ENCODE measurements at places on chromosomes 12 and 14.

- no peak for DNase-seq
These were observed 354.0 kb upstream of the KITLG start for GRCh38 chr12:88934163-88934747.

GRCh38 chr14:76673261-76673660, 88.0 kb upstream of the VASH1 start:
- no peak for DNase-seq

DNA sequence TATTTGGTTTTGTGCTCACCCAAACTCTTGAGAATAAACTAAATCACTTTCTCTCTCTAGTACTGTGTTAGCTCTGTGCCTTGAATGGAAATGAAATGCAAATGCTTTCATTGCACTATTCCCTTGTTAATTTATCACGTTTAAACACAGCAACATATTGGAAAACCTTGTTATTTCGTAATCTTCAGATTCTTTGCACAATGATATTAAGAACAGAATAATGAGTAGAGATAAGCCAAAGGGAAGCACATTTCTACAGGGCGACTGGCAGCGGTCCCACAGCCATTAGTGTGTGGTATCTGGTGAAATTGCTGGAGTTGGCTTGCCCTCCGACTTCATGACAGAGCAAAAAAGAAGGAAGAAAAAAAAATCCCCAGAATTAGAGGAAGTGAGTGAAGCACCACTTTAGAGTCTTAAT, 166.1 kb upstream of the E2F7 start:
- DNase-seq: no peak

DNA sequence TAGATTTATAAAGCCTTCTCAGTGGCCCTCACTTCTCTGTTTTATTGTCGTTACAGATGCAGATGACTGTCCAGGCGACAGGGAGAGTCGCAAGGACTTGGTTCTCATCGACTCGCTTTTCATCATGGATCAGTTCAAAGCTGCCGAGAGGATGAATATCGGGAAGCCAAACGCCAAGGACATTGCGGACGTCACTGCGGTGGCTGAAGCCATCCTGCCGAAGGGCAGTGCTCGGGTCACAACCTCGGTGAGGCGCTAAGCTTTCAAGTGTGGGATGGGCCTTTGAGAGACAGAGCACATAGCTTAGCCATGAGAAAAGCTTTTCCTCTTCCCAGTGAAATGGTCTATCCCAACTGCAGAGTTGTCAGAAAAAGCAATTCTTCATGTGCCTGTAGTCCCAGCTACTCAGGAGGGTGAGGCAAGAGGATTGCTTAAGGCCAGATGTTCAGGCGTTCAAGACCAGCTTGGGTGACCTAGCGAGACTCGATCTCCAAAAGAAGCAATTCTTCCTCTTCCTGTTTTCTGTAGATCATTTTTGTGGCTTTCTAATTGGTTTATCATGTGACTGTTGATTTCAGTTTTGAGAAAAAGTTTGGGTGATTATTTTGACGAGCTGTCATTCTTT, 56.4 kb downstream of the EP400 start:
- DNase-seq: no peak

- DNase-seq: no peak
These were observed 830 bp upstream of the LPCAT3 start for GRCh38 chr12:7019043-7019569.

DNA sequence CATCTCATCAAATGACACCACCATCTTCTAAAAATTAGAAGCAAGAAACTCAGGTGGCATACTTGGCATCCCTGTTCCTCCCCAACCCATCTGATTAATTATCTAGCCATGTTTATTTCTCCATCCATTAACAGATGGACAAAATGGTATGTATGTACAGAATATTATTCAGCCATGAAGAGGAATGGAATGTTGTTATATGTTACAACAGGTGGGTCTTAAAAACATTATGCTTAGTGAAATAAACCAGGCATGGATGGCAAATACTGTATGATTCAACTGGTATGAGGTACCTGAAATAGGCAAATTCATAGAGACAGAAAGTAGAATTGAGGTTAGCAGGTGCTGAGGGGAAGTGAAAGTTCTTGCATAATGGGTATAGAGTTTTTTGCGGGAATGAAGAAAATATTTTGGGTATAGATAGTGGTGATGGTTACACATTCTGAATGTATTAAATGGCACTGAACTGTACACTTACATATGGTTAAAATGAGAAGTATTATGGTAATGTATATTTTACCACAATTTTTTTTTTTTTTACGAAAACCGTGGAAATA, 17.5 kb downstream of the YY1 start:
- DNase-seq: no peak

- no peak for DNase-seq
These were observed 11.5 kb upstream of the P2RX7 start for GRCh38 chr12:121120989-121121755.

DNA sequence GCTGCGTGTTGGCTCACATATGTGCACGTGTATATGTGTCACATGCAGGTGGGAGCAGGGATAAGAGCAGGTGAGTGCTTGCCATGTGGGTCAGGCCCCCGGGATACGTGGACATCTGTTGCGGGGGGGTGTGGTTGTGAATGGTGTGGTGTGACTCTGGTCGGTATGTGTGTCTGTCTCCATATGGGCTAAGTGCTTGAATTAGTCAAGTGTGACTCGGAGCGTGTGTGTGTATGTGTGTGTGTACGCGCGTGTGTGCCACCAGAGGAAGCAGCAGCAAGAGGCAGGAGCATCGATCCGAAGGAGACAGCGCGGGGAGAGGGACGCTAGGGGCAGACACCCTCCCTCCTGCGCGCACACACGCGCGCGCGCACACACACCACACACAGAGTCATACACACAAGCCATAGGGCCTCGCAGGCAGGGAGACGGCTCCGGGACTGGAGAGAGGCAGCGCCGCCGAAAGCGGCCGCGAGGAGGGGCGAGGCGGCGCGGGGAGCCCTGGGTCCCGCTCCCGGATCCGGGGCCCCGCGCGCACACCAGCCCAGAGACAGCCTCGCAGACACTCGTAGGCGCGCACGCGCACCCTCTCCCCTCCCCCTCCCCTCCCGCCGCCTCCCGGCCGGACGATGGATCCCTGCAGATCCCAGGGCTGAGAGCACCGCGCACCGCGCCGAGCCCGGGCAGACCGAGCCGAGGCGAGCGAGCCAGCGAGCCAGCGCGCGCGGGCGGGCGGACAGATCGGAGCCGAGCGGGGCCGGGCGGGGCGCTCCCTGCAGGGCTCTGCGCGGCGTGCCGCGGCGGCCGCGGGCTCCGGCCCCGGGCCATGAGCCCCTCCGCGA, at the start of gene ASIC1:
Gene ASIC1 (plus strand): TSS at position 597 of the 842 bp plus-strand sequence. CDS start 1,171 bp downstream, outside the sequence.
- DNase-seq: no peak

DNA sequence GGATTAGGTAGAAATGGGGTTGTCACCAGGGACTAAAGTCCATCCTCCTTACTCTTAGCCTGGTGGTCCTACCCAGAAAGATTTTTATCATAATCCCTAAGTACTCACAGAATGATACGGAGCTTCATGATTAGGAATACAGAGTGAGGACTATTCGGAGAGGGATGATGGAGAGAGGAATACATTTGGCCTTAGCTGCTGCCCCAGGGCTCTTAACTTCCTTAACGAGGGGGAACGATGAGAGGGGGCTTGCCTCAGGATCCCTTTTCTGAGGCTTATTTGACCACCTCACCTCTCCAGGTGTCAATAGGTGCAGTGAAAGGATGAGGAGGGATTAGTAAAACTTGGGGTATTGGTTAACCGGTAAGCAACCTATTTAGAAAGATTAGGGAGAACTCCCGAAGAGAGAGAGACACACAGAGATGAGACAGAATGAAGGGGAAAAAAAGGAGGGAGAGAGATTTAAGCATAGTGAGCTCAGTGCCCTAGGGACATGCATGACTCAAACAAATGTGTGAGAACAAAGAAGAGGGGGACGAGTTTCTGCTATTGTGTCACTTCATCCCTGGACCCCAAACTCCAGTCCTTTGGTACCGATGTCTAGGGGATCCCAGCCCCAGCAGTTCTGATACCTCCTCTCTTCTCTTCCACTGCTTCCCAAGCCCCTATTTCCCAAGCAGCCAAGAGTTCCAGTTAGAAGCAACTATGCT, 1.1 kb downstream of the NFE2 start:
- no peak for DNase-seq
